ENCODE measurements at places on chromosomes 11 and 22. TPM values are rescaled to one million over a fixed set of nuclear protein-coding genes. Genes with fewer than 3 reads are reported as not detected.

GRCh38 chr11:44551456-44552139 lies 13.9 kb upstream of the CD82 start:
- no peak for DNase-seq

DNA sequence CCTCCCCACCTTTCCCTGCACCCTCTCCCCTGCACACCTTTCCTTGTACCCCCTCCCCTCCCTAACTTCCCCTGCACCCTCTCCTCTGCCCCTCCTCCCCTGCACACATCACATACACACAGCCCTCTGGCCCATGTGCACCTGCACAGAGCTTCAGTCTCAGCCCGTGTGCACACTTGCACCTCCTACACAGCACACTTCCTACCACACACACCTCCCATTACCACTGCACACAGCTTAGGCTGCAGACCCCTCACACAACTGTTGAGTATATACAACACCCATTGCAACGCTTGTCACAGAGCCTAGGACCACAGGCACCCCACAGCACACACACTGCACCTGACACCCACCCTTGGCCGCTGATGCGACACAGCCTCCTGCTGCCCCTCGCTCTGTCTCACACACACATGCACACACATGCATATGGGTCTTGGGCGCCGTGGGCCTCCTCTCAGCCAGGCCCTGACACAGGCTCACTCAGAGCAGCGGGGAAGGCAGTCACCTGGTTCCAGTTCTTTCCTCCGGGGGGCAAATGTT lies 411 bp downstream of the SIGIRR start:
- no peak for DNase-seq

- DNase-seq: no peak
Measured at GRCh38 chr11:95254716-95255115, 23.7 kb upstream of the SESN3 start.

DNA sequence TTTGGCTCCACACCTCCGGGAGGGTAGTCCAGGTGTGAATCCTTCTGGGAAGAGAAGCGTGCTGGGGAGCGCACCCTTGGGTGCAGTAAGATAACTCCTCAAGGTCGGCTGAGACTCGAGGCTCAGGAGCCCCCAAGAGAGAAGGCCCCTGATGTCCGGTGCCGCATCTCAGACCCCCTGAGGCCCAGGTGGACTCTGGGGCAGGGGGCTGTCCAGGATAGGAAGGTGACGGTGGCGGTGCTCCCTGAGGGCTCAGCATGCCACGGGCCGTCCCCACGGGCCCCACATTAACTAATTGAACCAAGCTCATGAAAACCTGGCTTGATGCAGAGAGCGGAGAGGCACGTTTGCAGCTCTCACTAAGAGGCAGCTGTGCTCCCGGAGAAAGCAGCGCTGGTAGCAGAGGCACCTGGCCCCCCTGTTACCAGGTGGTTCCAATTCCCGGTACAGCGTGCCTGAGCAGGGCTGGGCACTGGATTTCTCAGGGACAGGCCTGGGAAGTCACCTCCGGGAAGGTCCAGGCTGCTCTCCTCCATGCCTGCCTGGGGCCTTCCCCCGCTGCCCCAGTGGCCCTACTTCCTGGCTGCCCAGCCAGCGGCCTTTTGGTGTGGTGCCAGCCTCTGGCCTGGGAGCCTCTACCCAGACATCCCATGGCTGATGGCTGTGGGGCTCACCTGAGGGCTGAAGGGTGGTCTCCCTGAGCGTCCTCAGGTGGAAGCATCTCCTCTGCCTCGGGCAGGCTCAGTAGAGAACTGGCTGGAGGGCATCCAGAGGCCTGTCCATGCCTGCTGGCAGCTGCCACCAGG lies 1.1 kb downstream of the KCNQ1 start:
- no peak for DNase-seq

DNA sequence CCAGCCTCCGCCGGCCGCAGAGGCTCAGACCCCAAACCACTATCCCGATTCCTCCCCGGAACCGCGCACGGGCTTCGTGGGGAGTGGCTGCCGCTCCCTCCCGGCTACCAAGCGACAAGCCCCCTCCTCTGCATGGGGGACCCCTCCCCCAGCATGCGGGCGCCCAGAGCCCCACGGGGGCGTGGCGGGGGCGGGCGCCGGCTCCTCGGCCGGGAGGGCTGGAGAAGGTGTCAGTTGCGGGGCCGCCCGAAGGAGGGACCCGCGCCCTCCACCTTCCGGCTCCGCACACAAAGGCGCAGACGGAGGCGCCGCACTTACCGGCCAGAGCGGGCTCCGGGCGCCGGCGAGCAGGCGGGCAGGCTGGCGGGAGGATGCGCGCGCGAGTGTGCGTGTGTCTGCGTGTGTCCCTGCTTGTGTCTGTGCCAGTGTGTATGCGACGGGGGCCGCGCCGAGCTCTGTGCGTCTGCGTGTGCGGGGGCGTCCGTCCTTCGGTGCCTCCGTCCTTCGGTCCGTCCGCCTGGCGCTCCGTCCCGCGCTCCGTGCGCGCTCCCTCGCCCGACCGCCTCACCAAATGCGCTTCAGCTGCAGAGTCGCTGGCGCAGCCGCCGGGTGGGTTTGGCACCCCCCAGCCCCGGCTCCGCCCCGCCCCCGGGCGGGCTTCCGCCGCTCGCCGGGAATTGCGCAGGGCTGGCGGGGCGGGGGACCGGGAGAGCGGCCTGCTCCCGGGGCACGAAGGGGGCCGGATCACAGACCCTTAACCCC lies at the start of gene PTPN5:
TSS of gene PTPN5 (minus strand) at position 592 of the 762 bp plus-strand sequence. CDS start 19,840 bp downstream, outside the sequence.
- no peak for DNase-seq

The OR51B2 gene
- total RNA-seq: not detected

GRCh38 chr11:107179829-107180228 lies 161.6 kb upstream of the GUCY1A2 start:
- DNase-seq: no peak

The MMP13 gene
- not detected for total RNA-seq

The RRAS2 gene
- 36.7 TPM for total RNA-seq

The GGTLC2 gene
- not detected for total RNA-seq

The SCN4B gene
- 4.0 TPM for total RNA-seq
